ENCODE measurements at places on chromosomes 3 and 15. TPM values are rescaled to one million over a fixed set of nuclear protein-coding genes. Genes with fewer than 3 reads are reported as not detected.

Gene P3H2
- total RNA-seq, result 2.6 TPM

Gene C2CD4B
- not detected for total RNA-seq

Gene RBP2
- total RNA-seq, result not detected

Gene ENTPD3
- 0.09 TPM for total RNA-seq

Gene HEG1
- 52.5 TPM for total RNA-seq

Gene FBN1
- 1,431 TPM for total RNA-seq

Gene IQCH
- 4.8 TPM for total RNA-seq
